Left cardiac atrium (tissue), 4 donors: ENCODE measurements at places on chromosomes 3 and 15.

GRCh38 chr15:75551091-75551490, 28.0 kb downstream of the PTPN9 start:
- DNase-seq = no peak

GRCh38 chr3:29525254-29525881, 244.5 kb downstream of the RBMS3 start:
- peak; percentile 58 for DNase-seq

- DNase-seq = no peak
Observed at GRCh38 chr3:69376731-69377130, 9.2 kb downstream of the FRMD4B start.

DNA sequence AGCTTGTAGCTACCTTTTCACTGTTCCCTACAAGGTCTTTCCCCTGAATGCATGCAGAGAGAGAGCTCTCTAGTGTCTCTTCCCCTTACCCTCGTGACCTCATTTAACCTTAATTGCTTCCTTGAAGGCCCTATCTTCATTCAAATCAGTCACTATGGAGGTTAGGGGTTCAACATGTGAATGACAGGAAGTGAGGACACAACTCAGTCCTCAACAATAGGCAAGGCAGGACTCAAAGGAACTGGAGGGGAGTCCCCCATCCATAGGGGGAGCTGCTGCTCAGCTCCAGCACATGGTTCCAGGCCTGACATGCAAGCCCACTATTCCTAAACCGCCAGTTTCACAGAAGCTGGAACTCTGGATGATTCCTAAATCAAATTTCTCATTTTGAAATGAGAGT, 33.8 kb upstream of the GYG1 start:
- no peak for DNase-seq

- no peak for DNase-seq
Observed at GRCh38 chr3:159245871-159246270, 444.0 kb downstream of the MFSD1 start.

DNA sequence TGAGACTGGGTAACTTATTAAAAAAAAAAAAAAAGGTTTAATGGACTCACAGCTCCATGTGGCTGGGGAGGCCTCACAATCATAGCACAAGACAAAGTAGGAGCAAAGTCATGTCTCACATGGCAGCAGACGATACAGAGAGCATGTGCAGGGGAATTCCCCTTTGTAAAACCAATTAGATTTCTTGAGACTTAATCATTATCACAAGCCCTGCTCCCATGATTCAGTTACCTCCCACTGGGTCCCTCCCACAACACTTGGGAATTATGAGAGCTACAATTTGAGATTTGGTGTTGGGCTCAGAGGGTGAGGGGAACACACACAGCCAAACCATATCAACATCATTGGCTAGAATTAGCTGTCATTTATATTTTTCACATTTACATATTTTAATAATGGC, 221.0 kb downstream of the RSRC1 start:
- no peak for DNase-seq

DNA sequence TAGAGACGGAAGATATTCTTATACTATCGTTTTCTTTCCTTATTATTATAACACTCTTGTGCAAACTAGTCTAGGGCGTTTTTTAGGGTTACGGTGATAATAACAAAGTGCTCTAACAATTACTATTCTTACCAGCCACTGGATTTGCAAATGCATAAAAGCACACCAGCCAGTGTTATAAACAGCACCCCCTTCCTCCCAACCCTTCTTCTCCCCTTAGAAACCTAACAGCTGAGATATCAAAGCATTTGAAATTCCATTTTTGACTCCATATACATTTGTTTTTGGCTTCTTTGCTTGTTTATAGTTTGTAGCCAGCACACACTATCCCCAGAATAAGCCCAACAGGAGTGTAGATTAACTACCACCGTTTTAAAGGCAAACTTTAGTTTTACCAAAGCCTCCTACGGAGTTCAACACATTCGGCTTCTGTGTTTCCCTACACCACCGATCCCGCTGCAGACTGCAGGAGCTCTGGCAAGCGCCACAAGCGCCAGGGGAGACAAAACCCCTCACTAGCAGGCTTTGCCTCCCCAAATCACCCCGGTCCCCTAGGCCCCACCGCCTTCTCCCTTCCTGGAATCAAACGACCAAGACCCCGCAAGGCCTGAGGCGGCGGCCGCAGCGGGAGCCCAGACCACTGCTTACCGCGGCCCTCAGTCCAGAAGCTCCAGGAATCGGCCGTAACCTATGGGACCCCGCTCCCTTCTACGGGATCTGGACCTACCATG, 461 bp downstream of the COPB2 start:
- no peak for DNase-seq

GRCh38 chr3:47288966-47289910, 6.5 kb downstream of the KLHL18 start:
- no peak for DNase-seq

GRCh38 chr15:63084806-63085205, 36.9 kb upstream of the LACTB start:
- DNase-seq = no peak
